Right lobe of liver (tissue), 6 donors: ENCODE measurements at places on chromosomes 13 and 19. TPM values are rescaled to one million over a fixed set of nuclear protein-coding genes. Genes with fewer than 3 reads are reported as not detected.

KRTDAP gene
- total RNA-seq = not detected

ZNF573 gene
- 7.1 TPM for total RNA-seq

EPSTI1 gene
- total RNA-seq = 3.6 TPM

GRIK5 gene
- not detected for total RNA-seq

SLAIN1 gene
- 6.6 TPM for total RNA-seq

TLE6 gene
- 2.3 TPM for total RNA-seq

PLIN5 gene
- total RNA-seq = 127 TPM

CGB3 gene
- not detected for total RNA-seq

ZNF578 gene
- total RNA-seq = not detected

ZNF460 gene
- total RNA-seq = 21.7 TPM

PLK5 gene
- total RNA-seq = not detected

ADM5 gene
- 0.19 TPM for total RNA-seq

GPC6 gene
- total RNA-seq = 19.2 TPM

ZNF549 gene
- 0.62 TPM for total RNA-seq

VPS36 gene
- 20.6 TPM for total RNA-seq

TMPRSS9 gene
- 0.12 TPM for total RNA-seq

TNNT1 gene
- total RNA-seq = 10.9 TPM

ZNF738 gene
- 0.19 TPM for total RNA-seq

PVR gene
- total RNA-seq = 56.3 TPM
